ENCODE measurements at places on chromosomes 13 and 19.

- DNase-seq: no peak
These were observed 339.0 kb downstream of the HS6ST3 start for GRCh38 chr13:96428911-96429310.

- DNase-seq: no peak
These were observed 150.2 kb downstream of the NDFIP2 start for GRCh38 chr13:79631051-79631659.

GRCh38 chr19:23415561-23416191 is 20.4 kb upstream of the ZNF91 start:
- DNase-seq: peak; percentile 59

GRCh38 chr19:11574689-11575088 is 2.8 kb downstream of the ACP5 start:
- DNase-seq: no peak

GRCh38 chr19:16405091-16405490 is 66.7 kb downstream of the EPS15L1 start:
- no peak for DNase-seq

GRCh38 chr19:36256853-36257519 is 42.1 kb downstream of the ZNF146 start:
- no peak for DNase-seq

- DNase-seq: no peak
These were observed 180.1 kb downstream of the NUFIP1 start for GRCh38 chr13:44809190-44809589.

GRCh38 chr19:33268162-33268991 is 34.0 kb downstream of the CEBPA start:
- no peak for DNase-seq

GRCh38 chr19:17292301-17293074 is 10.7 kb downstream of the ABHD8 start:
- DNase-seq: peak; percentile 95

DNA sequence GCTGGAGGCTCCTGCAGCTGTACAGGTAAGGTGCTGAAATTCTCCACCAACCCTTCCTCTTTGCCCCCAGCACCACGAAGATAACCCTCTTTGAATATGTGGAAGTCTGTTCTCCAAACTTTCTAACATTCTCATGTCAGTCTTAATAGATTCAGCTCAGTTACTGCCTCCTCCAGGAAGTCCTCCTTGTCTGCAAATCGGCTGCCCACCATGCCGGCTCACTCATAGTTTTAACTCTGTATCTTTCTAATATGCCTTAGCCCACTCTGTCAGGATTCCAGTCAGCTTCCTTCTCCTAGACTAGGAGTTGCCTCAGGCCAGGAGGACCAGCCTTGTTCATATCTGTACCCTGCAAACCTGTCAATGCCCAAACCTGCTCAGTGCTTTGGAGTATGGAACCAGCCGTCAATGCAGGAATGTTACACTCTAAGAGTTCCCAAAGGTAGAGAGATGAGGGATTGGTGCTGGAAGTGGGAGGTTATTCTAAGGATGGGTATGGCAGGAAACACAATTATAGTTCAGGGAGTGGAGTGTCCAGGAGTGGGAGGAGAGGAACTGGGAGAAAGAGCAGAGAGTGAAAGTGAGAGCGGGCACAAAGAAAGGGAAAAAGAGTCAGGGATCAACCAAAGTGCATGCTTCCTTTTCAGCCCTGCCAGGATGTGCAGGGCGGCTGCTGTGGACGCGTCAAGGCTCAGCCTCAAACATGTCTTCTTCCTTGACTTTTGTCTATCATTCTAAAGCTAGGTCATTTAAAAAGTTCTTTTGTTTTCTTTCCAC is 38.0 kb upstream of the ALOX5AP start:
- no peak for DNase-seq

- no peak for DNase-seq
These were observed 172.9 kb upstream of the UBL3 start for GRCh38 chr13:30023196-30023895.

DNA sequence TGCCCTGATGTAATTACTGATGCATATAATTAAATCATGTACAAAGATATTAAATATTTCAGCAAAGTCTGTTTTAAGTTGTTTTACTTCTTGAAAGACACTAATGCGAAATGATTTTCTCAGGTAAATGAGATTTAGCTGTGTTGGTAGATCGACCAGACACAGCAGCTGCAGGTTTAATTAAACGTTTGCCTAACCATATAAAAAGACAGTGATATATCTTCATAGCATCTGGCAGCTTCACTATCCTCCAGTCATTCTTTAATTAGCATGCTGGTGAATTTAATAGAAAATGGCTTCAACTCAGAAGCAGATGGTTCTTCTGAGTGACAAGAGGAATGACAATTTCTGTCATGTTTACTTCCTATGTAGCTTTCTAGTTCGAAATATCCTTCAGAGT is 69.3 kb downstream of the NHLRC3 start:
- no peak for DNase-seq

- DNase-seq: no peak
These were observed 567 bp downstream of the EFNB2 start for GRCh38 chr13:106534639-106535551.

- no peak for DNase-seq
These were observed 2.4 kb upstream of the CCNP start for GRCh38 chr19:40228863-40229262.

- DNase-seq: no peak
These were observed 19.4 kb downstream of the ACTN4 start for GRCh38 chr19:38666663-38667511.

- no peak for DNase-seq
These were observed 16.6 kb downstream of the SPACA7 start for GRCh38 chr13:112392719-112393118.

DNA sequence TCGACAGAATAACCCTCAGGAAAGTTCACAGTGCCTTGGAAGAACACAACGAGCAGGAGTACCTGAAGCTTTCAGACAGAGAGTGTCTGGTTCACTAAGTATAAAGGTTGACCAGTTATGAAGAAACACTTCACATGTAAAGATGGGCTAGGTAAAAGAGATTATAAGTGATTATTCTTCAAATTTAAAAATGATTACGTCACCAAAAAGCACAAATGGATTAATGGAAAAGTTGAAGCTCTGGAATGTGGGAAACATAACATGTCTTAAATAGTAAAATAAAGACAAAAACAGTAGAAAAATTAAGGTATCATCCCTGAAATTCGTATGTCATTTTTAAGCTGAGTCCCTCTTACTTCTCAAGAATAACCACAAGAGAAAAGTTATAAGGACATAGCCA is 643.9 kb upstream of the KLF12 start:
- DNase-seq: no peak

DNA sequence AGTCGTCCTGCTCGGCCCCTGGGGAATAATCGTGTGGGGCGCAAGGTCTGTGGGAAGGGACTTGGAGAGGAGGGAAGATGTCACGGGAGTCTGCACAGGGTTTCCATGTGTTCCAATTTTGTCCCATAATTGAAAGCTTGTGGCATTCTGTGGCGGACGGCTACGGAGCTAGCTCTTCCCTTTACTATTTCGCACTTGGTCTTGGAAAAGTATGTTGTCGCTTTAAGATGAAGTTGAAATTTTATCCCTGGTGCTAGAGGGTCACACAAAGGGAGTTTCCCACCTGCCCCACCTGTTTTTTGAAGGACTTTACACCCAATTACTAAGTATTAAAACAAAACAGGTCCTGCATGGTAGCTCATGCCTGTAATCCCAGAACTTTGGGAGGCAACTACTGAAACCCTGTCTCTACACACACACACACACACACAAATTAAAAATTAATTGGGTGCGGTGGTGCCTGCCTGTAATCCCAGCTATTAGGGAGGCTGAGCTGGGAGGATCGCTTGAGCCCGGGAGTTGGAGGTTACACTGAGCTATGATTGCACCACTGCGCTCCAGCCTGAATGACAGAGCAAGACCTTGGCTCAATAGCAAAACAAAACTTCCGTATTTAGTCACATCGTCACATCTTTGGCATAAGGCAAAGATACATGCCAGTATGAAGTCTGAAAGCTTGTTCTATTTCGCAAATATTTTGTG is 967 bp upstream of the TPT1 start:
- no peak for DNase-seq

GRCh38 chr19:14058182-14059092 is 3.4 kb downstream of the PALM3 start:
- no peak for DNase-seq

GRCh38 chr19:3210347-3211017 is 14.0 kb upstream of the CELF5 start:
- peak; percentile 88 for DNase-seq

- no peak for DNase-seq
These were observed 639.0 kb upstream of the KLHL1 start for GRCh38 chr13:70747262-70747661.

GRCh38 chr13:110914081-110914330 is 863 bp downstream of the ANKRD10 start:
- DNase-seq: no peak

GRCh38 chr13:105338006-105338405 is 1197.5 kb downstream of the EFNB2 start:
- no peak for DNase-seq

GRCh38 chr13:57087006-57087405 is 53.7 kb upstream of the PRR20A start:
- DNase-seq: no peak

DNA sequence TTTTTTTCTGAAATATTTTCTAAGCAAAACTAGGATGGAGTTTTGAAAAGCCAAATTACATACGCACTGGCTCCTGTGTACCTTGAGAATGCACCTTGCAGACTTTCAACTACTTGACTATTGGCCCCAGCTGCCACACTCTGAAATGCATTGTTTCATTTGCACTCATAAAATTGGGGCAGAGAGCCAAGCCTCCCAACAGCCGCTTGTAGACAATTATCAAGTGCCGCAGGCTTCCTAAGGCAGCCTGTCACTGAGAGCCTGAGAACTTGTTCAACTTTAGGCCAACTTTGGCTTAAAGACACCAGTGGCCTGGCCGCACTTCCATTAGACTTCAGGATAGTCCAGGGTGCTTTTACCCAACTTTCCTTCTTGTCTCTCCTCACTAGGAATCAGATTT is 115.7 kb upstream of the STARD13 start:
- DNase-seq: no peak

DNA sequence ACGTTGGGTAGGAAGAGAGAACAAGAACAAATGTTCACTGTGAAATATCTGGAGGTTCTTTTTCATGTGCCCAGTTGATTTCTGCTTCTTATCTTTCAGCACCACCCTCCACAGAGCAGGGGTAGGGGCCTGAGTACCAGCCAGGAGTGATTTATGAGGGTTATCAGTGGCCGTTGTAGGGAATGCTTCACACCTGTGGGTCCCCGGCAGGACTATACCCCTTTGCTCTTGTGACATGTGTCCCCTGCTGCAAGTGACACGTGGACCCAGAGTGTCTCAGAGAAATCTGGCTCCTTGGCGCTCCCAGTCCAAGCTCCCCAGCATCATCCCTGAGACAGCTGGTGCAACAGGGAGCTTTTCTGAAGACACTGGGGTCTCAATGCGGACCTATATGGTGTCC is 29.7 kb downstream of the SIAH3 start:
- DNase-seq: no peak

DNA sequence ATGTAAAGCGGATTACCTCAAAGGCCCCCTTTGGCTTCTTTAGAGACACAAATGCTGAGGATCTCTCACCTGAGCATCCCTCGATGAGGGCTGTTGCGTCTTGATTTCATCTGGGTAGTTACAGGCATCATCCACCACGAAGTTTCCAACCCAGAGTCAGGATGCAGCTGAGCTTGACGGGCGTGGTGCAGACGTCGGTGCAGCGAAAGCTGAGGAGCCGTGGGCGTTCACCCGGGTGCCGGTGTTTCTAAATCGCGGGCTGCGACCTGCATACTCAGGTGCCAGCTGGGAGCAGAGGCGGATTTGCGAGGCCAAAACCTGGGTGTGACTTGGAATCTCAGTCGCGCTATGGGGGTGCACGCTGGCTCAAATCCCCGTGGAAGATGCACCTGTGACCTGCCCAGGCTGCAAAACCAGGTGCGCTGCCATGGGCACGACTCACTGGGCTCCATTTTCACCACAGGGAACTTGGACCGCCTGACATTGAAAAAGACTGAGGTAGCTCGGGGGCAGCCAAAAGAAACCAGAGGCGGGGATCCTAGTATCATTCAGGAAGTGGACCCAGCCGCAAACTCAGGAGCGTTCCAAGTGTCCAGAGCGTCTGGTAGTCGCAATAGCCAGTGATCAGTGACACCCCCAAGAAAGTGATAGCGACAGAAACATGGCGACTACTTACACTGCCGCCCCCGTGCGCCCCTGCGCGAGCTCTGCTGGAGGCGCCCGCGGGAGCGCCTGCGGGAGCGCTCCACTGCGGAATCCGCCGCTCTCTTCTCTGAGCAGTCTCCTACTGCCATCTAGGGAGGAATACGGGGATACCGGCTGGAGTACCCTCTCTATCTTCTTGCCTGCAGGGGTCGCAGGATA is 36.4 kb upstream of the IGFL4 start:
- no peak for DNase-seq

GRCh38 chr13:48411841-48412531 is 927 bp downstream of the LPAR6 start:
- DNase-seq: no peak

- DNase-seq: no peak
These were observed 14.6 kb upstream of the DNMT1 start for GRCh38 chr19:10209315-10209714.

GRCh38 chr19:29003641-29004409 is 209.1 kb downstream of the UQCRFS1 start:
- no peak for DNase-seq

- DNase-seq: no peak
These were observed 57.1 kb downstream of the GADD45B start for GRCh38 chr19:2533072-2533425.
